ENCODE measurements at places on chromosomes 12 and 14. TPM values are rescaled to one million over a fixed set of nuclear protein-coding genes. Genes with fewer than 3 reads are reported as not detected.
A peak's percentile ranks its signal among the peaks of the same experiment; 100 is the strongest.

GRCh38 chr12:6570264-6570887, 2.3 kb upstream of the NOP2 start:
- peak; percentile 31 for ATAC-seq

Gene ANKLE2
- total RNA-seq: 41.2 TPM

Gene ATL1
- total RNA-seq: 39.6 TPM

GRCh38 chr14:55170526-55170925, 20.9 kb downstream of the DLGAP5 start:
- ATAC-seq: no peak

Gene GLIPR1L1
- total RNA-seq: 1.9 TPM

Gene SLC17A8
- 7.7 TPM for total RNA-seq

DNA sequence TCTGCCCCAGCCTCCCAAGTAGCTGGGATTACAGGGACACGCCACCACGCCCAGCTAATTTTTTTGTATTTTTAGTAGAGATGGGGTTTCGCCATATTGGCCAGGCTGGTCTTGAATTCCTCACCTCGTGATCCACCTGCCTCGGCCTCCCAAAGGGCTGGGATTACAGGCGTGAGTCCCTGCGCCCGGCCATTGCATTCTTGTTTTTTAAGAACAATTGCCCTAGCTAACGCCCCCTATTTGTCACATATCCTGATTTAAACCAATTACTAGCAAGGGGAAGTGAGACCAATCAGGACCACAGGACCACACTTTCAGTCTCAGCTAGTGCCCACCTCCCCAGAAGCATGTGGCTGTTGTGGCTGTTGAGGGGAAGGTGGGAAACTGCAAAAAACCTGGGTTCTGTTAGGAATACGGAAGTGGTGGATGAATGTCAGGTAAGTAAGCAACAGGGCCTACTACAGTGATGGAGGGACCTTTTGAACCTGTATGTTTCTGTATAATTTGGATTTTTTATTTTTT, 37.8 kb upstream of the NFYB start:
- ATAC-seq: no peak

- ATAC-seq: no peak
Observed at GRCh38 chr12:108600702-108601007, 2.8 kb upstream of the TMEM119 start.
